T47D (cell line): ENCODE measurements at places on chromosomes 16 and 17.
A peak's percentile ranks its signal among the peaks of the same experiment; 100 is the strongest.

DNA sequence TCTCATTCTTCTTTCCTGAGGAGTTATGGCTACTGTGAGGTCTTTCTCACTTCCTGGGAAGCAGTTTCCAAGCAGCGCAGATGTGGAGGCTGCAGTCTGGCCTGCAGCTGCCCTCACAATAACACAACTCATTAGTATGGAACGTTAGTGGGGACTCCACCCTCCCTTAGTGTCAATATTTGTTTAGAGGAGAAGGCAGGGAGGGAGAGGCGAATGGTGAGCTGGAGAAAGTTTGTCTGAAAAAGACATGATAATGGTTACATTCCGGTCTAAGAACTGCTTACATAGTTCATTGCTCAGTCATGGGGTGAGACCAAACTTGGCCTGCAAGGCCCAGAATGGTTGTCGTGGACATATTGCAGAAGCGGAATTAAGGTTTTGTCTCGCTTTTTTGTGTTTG, 170.2 kb downstream of the HS3ST3B1 start:
- DNase-seq, result peak; percentile 37

DNA sequence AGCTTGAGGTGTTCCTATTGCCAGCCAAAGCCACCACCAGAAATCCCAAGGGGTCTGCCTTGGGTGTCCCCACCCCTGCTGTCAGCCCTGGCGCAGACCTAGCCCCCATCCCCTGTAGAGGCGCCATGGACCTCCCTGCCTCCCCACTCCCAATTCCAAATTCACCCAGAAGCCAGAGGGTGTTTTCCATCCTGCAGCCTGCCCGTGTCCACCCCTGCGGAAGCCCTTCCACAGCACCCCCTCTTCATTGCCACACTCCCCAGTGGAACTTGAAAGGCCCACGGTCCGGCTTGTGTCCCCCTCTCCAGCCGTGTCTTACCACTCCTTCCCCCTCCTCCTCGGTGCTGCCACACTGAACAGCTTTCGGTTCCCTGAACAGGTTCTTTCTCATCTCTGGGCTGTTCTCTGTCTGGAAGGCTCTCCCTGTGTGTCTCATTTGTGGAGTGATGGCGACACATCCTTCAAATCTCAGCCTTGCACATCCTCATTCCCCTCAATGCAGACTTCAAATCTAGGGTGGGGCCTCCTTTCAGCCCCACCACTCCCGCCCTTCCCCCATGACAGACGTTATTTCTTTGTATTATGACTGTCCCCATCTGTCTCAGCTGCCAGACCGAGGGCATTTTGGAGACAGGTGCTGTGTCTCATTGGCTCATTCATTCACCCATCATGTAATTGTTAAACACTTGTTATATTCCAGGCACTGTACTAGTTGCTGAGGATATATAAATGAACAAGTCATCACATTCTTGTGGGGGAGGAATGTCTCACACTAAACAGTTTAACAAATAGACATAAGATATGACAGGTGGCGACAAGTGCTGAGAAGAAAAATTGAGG, 36.3 kb downstream of the ADGRG5 start:
- no peak for DNase-seq

- no peak for DNase-seq
These were observed 26.3 kb downstream of the MARCHF10 start for GRCh38 chr17:62781831-62782251.

- no peak for DNase-seq
These were observed 62.8 kb upstream of the SIAH1 start for GRCh38 chr16:48447940-48448536.

DNA sequence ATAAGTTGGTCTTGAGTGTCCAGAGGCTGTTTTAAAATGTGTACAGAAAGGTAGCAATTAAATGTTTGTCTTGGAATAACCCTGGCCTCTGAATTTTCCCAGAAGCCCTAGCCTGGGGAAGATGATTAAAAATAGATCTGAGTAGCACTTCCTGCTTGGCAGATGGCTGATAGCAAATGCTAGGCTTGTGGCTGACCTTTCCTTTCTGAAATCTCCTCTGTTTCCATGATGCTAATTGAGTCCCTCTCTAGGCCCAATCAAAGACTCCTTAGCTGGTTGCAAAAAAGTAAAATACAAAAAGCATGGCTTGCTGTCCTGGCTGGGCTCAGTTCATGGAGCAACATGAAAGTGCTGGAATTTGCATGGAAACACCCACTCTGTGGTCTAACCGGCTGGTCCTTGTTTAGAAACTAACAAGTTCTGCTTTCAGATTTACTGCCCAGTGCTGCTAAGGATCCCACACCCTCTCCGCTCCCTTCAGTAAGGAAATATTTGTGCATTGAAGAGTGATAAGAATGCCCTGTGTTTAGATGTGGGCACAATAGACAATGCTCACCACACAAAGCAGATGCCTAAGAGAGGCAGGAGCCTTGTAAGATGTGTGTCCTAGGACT, 40.8 kb downstream of the YPEL2 start:
- DNase-seq, result no peak

DNA sequence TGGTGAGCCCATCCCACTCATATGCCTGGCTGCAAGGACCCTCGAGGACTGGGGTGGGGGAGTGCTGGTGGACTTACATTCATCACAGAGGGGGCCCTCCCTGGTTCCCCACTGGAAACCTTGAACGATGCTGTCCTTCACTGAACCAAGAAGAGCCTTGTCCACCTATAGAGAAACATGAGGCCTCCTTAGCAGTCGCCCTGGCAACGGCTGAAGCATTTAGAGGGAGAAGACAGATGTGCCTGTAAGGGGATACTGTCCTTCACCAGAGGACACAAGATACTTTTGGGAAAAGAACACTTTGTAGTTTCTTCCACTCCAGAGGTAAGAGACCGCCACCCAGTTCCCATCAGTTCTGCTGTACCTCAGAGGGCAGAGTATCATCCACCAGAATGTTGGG, 6.5 kb downstream of the HIGD1B start:
- no peak for DNase-seq

DNA sequence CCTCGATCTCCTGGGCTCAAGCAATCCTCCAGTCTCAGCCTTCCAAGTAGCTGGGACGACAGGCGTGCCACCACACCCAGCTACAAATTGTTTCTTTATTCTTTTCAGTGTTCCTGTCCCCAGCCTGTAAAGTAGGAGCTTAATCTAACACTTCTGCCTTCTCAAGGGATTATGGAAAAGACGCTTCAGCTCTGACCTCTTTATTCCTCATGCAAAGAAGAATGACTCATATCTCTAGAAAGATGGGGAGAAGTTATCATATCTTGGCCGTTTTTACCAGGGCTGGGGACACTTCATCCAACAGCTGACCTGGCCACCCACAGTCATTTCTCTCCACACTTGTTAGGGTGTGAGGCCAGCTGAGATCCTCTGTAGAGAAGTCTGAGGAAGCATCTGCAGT, 172.6 kb downstream of the HAPSTR1 start:
- DNase-seq, result no peak

DNA sequence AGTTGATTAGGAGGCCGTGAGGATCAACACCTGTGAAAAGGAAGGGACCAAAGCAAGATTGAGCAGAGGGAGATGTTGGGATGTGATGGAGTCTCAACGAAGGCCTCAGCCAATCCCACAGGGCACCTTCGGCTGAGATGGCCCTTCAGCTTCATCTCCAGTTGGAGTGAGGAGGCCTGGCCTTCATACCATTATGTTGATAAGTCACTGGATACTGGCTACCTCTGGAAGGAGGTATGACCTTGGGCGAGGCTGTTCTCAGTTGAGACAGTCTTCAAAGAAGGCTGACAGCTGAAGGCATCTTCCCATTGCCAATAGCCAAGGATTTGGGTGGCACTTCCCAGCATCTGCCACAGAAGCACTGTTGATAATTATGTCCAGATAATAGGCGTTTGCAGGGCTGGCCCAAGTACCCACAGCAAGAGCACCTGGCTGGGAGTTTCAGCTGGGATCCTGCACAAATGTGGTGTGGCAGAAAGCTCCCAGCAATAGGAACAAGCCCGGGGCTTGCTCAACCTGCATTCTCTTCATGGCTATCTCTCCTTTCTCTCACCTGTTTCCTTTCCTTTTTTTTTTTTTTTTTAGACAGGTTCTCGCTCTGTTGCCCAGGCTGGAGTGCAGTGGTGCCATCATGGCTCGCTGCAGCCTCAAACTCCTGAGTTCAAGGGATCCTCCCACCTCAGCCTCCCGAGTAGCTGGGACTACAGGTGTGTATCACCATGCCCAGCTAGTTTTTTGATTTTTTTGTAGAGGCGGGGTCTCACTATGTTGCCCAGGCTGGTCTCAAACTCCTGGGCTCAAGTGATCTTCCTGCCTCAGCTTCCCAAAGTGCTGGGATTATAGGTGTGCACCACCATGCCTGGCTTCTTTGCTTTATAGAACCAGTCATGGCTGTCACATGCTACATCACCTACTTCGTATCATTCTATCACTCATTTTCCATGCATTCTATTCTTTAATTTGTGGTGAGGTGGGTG, 18.2 kb upstream of the MAP3K14 start:
- no peak for DNase-seq

GRCh38 chr17:78609191-78609641, 32.0 kb upstream of the DNAH17 start:
- no peak for DNase-seq

DNA sequence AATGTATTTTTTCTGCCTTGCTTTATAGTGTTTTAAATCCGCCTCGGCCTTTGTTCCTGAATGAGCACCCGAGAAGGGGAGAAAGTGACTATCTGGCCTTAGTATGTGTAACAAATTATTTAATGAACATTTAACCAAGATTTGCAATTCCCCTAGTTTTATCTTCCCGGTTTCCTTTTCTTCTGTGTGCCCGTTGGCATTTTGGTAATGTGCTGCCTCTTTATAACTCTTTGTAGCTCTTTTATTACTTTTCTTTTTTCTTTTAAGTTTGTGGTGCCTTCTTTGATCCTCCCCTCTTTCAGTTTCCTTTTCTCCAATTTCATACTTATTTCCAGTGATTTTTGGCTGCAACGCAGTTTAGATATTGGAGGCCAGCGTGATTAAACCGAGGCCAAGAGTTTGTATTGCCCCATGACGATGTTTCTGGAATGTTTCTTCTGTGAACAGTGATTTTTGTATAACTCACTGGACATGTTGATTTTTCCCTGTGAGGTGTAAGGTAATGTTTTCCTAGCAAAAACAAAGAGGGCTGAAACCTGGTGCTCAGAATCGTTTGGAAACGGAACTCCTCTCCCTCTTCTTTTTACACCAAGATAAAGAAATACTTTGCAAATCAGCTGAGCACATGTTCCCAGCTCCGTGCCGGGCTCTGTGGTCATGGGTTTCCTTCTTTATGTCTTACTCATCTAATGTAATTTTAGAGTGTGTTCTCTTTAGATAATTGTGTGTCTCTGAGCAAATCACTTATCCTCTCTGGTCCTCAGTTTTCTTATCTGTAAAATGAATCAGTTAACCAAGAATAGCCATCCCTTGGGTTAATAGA, 344.3 kb downstream of the WWOX start:
- no peak for DNase-seq

DNA sequence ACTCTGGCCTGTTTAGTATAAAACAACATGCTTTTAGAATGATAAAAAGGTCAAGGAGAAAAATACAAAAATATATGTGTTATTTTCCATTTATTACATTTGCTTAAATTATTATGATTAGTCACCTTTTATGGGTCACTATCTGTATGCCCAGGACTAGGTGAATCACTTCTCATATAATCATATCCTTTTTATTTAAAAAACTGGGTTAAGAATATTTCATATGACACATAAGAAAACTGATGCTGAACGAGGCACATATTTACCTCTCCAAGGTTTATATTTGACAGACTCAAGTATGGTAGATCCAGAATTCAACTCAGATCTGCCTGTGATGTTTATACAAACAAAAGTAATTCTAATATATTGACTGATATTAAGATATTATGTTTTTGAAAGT, 134.5 kb downstream of the CDH8 start:
- no peak for DNase-seq

- no peak for DNase-seq
These were observed 1.9 kb downstream of the DCAF7 start for GRCh38 chr17:63552211-63552610.

DNA sequence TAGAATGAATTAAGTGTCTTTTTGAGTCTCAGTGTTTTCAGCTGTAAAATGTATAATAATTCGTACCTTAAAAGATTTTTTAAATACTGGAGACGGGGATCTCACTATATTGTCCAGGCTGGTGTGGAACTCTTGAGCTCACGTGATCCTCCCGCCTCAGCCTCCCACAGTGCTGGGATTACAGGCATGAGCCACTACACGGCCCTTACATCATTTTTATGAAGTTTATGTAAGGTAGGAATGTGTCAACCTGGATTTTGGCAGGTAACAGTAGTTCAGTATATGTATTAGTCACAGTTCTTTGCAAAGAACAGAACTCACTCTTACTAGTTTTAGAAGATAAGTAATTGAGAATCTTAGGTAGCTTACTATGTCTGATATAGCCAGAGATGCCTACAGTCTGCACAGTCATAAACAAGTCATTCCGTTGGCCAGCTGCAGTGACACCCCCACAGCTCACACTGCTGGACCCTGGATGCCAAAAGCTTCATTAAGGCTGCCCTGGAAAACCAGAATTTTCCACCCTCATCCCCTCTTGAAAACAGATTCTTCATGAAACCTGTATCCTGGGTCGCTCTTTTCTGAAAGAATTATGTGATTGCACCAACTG, 583 bp upstream of the COX6A2 start:
- no peak for DNase-seq

DNA sequence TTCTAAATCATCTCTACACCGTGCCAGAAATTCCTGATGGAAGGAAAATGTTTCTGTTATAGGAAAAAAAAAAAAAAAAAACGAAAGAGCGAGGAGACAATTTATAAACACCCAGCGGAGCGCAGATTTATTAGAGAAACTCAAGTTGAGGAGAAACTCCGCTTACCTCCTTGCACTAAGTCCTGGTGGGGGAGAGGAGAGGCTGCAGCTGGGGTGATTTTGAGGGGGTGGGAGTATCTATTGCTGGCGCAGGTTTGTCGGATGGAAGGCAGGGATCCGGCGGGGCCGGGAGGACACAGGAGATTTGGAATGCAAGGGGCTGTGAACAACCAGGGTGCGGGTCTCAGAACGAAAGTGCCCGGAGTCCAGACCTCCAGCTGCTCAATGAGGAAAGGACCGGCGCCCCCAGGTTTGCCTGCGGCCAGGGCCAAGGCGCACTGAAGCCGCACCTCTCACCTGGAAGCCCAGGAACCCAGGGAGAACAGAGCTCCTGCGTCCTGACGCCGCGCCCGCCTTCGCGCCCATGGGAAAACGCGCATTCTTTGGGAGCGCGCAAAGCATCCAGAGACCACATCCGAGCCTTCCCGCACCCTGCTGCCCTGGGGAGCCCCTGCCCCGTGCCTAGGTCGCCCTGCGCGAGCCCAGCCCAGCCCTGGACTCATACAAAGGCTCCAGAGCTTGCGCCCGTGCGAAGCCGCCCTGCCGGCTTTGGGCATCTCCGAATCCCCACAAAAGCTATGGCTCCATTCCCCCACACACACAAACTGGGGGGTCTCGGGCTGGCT, 2.6 kb upstream of the HOXB8 start:
- no peak for DNase-seq

DNA sequence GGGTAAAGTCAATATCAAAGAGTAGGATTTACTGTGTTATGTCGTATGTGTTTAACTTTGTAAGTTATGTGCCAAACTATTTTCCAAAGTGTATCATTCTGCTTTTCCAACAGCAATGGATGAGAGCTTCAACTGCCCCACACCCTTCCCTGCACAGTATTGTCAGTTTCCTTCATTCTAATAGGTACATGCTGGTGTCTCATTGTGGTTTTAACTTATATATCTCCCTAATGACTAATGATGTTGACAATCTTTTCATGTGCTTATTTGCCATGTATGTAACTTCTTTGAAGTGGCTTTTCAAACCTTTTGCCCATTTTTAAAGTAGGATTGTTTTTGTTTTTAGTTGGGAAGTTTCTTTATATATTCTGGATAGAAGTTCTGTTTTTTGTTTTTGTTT, 3.8 kb downstream of the DDX19B start:
- DNase-seq, result no peak

GRCh38 chr16:87185983-87186382, 131.2 kb downstream of the C16orf95 start:
- no peak for DNase-seq

- DNase-seq, result no peak
These were observed 11.2 kb upstream of the NUDT16L1 start for GRCh38 chr16:4682084-4682591.
